ENCODE measurements at places on chromosomes 16 and 17.

DNA sequence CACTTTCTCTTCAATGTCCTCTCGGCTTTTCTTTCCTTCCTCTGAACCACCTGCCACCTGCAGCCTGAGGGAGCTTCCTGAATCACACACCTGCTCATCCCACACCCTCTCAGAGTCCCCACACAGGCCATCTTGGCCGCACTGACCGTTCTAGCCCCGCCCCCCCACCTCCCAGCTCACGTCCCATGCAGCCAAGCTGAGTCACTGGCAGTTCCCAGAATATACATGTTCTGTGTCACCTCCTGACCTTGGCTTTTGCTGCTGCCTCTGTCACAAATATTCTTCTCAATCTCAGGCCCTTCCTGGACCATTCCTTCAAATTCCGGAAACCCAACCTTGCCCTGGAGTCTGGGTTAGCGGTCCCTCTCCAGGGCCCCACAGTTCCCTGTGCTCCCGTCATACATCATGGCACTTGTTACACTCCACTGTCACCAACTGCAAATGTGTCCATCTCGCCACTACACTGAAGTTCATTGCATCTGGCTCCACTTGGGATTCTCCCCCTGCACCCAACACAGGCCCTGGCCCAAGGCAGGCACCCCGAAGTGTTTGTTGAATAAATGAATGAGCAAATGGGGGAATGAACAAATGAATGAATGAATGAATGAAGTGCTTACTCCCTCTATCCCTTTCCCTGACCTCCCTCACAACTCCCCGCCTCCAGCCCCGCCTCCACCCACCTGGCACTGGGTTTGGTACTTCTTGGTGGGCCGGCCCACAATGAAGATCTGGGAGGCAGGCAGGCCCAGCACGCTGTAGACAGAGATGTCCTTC lies 12.8 kb downstream of the PIMREG start:
- no peak for DNase-seq

- DNase-seq = no peak
Measured at GRCh38 chr16:87369796-87370719, 13.5 kb downstream of the FBXO31 start.

DNA sequence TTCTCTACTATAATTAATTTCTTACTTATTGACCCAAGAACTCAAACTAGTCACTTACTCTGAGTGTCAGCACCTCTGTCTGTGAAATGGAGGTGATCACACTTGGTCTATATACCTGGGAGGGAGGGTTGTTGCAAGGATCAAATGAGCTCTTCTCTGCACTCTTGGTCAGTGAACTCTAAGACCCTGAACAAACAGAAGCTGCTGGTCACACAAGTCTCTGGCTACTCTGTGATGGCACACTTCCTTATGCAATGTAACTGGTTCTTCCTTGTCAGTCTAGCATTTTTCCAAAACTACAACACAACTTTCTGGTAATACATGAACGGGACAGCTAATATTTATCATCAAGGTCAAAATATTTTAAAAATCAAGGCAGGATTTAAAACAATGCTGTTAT lies 40.7 kb downstream of the GNA13 start:
- DNase-seq = no peak

- no peak for DNase-seq
Measured at GRCh38 chr16:12582696-12583095, 221.0 kb downstream of the CPPED1 start.

GRCh38 chr17:44004761-44005526 lies 522 bp downstream of the NAGS start:
- DNase-seq = no peak
